ENCODE measurements at places on chromosomes 16 and 17.

DNA sequence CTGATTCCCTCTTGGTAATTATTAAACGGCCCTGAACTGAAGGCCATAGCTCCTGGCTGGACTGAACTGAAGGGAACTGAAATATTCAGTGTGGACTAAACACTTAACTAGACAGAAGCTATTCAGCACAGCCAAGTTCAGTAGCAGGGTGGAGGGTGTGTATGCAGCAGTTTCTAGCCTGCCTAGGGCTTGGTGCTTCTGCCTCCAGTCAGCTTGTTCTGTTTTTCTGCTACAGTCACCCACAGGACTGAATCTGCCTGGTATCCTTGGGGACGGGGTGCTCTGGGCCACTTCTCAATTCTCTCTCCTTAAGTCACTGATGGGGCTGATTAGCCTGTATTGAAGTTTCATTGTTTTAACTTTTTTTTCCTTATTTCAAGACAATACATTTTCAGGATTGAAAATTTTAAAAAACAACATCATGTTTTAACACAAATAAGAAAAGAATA, 77.1 kb downstream of the WWP2 start:
- DNase-seq = no peak

DNA sequence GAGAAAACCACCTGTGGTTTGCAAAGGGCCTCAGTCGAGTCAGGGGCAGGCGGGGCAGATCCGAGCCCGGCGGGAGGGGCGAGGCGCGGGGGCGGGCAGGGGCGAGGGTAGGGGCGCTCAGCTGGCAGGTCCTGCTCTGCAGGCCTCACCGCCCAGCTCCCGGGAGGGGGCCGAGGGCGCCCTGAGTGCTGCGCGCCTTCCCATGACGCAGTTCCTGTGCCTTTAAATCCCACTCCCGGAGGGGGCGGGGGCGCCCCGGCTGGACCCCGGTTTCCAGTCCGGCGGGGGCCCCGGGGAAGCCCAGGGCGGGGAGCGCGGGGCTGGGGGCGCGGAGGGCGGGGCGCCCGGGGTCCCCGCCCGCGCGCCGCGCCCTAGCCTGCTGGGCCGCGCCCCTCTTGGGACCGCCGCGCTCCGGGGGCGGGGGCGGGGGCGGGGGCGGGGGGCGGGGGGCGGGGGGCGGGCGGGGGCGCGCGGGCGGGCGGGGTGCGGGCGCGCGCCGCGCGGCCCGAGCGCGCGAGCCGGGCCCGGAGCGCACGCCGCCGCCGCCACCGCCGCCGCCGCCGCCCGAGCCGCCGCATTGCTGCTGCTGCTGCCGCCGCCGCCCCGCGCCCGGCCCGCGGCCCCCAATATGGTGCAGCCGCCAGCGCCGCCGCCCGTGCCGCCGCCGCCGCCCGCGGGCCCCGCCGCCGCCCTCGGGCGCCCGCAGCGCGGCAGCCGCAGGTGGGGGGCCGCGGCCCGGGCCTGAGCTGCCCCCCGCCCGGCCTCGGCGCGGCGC, at the start of gene JPH3:
JPH3 (plus strand) TSS at position 508 of the 775 bp plus-strand sequence. CDS start 639 bp downstream, outside the sequence.
- no peak for DNase-seq

DNA sequence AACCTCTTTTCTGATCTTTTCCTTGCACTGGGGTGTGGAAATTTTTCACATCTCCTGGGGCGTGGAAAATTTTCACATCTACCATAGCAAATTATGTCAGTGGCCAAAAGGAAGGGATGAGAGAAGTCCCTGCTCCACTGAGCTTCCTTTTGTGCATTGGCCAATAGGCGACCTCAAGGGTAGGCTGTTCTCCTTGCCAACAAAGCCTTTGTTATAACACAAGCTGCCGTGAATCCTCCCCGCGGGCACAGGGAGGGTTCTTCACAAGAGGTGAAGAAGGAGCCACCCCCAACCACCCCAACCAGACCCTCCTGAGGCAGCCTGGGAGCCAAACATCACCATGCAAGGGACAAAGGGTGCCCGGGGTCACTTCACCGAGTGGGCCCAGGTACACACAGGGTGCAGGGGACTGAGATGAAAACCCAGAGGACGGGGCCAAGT, 6.5 kb downstream of the SLC5A11 start:
- no peak for DNase-seq

DNA sequence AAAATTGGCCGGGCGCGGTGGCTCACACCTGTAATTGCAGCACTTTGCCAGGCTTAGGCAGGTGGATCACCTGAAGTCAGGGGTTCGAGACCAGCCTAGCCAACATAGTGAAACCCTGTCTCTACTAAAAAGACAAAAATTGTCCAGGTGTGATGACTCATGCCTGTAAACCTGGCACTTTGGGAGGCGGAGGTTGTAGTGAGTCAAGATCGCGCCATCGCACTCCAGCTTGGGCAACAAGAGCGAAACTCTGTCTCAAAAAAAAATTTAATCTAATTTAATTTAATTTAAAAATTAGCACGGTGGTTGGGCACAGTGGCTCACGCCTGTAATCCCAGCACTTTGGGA, 1.6 kb upstream of the HBQ1 start:
- DNase-seq = no peak

GRCh38 chr16:64092271-64092670, 1029.6 kb downstream of the CDH11 start:
- DNase-seq = no peak

GRCh38 chr17:58985971-58986370, 120.7 kb downstream of the TRIM37 start:
- DNase-seq = no peak

GRCh38 chr16:48235556-48236136, 8.5 kb upstream of the LONP2 start:
- DNase-seq = no peak

DNA sequence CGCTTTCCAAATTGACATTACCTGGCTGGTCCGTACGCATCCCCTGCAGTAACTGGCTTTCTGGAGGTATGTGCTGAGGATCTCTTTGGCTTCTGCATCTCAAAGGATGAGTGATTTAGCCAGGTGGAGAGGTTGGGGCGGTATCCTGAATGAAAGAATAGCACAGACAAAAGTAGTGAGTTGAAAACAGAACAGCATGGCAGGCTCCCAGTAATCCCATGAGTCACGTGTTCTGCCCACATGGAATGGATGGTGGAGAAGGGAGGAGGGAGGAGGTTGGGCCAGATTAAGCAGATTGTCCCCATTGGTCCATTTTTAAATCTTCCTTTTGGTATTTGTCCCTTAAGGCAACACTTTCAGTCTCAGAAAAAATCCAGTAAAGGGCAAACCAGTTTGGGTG, 176.0 kb downstream of the WWOX start:
- no peak for DNase-seq

- DNase-seq = peak; percentile 5
These were observed 55.9 kb downstream of the STX8 start for GRCh38 chr17:9519583-9520272.

GRCh38 chr16:87757841-87758426, 7.9 kb downstream of the KLHDC4 start:
- DNase-seq = no peak

- no peak for DNase-seq
These were observed 40.7 kb downstream of the ABCA5 start for GRCh38 chr17:69286257-69286656.

DNA sequence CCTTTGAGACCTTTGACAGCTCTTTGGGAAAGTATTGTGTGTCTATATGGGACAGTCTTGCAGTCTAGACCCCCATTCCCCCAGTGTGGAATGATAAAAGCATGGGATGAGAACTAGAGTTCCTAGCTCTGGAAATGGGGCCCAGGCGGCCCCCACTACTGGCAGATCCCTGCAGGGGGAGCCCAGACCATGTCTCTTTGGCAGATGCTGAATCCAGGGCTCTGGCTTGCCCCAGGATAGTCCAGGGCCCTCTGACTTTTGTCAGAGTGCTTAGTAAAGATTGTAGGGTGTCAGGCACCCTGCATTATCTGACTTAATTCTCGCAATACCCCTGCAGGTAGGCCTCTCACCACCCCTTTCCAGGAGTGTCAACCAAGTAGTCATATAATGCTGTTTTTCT, 8.3 kb downstream of the ALKBH5 start:
- DNase-seq = no peak

GRCh38 chr16:89275837-89276720, 58.6 kb downstream of the ZNF778 start:
- no peak for DNase-seq

DNA sequence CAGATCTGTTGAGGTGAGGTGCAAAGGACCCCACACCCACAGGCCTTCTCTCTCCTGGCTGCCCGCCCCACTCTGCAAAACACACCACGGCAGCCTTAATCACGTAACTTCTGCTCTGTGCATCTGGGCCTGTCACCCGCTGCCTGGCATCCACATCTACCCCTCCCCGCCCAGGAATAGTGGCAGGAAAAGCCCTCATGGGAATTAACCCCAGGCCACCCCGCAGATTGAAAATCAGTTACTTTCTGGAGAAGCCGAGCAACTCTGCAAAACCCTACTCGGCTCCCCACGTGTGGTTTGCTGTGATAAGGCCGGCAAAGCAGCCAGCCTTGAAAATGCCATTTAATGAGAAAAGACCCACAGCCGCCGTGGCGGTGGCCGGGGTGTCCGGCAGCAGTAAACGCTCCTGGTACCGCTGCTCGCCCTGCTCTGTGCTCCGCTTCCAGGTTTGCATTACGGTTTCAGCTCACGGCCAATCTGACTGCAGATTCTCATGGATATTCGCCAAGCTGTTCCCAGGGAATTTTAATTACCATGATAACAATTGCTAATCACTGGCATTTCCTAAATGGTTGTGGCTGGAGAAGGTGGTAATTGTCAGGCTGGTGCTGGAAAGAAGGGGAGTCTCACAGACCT, 78.0 kb upstream of the DOC2B start:
- no peak for DNase-seq

GRCh38 chr17:60094754-60095153, 16.0 kb upstream of the HEATR6 start:
- no peak for DNase-seq

DNA sequence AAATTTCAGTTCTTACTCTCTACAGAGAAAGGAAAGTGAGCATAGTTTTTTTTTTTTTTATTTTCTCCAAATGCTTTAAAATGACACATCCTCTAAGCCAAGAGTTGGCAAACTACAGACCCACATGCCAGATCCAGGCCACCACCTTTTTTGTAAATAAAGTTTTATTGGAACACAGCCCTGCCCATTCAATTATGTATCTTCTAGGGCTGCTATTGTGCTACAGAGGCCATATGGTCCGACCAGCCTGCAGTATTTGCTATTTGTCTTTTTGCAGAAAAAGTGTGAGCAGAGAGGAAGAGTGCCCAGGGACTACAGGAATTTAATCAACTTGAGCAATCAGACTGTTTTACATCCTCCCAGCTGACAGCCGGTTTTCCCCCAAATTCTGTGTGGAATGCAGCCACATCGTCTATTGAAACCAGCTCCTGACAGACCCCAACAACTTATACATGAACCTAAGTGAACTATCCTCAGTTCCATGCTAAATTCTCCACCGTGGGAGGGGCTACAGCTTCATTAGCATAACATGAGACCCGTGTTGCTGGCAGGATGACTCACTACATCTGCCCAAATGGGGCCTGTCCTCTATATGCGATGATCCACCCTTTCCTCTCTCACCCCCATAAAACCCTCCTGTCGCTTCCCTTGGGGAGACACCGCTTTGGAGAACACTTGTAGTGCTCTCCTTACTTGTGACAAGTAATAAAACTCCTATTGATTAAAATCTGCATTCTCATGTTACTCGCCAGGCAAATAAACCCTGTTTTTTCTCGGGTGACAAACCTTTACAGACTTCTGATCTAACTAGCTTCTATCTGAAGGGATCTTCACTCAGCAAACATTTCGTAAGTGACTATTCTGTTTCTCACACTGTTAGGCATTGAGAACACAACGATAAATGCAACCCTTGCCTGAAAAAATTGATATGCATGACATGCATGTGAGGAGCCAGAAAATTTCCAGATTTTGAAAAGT, 149.4 kb upstream of the HS3ST3A1 start:
- DNase-seq = no peak

- DNase-seq = no peak
These were observed 282.6 kb downstream of the IRF8 start for GRCh38 chr16:86181526-86181925.

- no peak for DNase-seq
These were observed 22.5 kb downstream of the SLC38A10 start for GRCh38 chr17:81272616-81273015.

DNA sequence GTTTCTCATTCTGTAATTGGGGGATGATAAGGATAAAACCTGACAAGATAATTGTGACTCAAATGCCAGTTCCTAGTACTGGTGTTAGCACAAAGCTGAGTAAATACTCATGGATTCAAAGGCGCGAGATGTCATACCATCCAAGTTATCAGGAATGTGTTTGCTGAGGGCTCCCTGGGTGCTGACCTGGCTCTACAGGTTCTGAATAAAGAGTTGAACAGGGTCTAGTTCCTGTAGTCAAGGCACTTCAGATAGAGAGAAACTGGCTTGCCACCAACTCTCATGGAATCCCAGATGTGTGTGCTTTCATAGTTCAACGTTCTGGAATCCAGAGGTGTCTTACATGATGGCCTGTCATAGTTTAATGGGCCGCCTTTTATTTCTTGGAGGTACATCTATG, 141.6 kb downstream of the PRKCA start:
- no peak for DNase-seq

DNA sequence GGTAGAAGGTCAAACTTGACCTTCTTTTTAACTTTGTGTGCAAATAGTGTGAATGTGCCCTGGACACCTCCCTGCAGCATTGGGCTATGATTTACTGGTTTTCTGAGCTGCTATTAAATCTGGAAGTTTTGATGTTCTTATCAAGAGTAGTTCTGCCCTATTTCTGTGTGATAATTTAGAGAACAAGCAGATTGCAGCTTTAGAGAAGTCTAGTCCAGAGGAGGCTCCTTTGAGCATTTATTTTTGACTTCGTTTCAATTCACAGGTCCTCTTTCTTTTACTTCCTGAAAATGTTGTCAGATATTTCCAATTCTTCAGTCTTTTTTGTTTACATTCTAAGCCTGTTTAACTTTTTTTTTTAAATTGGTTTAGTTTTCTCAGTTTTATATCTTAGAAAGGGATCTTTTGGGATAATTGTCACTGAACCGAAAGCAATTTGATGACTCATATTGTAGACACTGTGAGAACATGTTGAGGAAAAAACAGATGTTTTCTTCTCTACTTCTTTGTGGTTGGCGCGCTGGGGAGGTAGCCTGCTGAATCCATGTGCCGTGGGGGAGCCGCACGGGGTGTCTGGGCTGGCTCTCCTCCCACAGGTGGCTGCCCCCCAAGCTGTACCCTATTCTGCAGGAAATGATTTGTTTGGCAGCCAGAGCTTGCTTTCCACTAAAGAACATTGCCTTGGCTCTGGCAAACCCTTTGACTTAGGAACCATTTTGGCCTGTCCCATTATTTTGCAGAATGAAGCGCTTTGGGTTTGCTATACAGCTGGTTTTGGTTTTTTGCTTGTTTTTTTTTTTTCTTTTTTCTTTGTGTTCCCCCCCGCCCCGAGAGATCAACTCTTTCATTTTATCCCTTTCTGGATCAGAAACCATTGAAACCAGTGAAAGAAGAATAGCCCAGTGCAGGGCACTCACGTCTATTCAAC, 53.4 kb downstream of the MFSD11 start:
- DNase-seq = no peak

- peak; percentile 35 for DNase-seq
These were observed 50.2 kb upstream of the SLC12A3 start for GRCh38 chr16:56814537-56815432.

Measured in left kidney (tissue), 8 donors.